ENCODE measurements at places on chromosomes 6 and 20. TPM values are rescaled to one million over a fixed set of nuclear protein-coding genes. Genes with fewer than 3 reads are reported as not detected.

MRPS26 gene
- 49.6 TPM for total RNA-seq

FRK gene
- total RNA-seq: 11.5 TPM

CST4 gene
- total RNA-seq: not detected

CD93 gene
- 53.7 TPM for total RNA-seq

ISM1 gene
- total RNA-seq: 8.4 TPM

EEF1A2 gene
- total RNA-seq: 20.2 TPM

C6orf89 gene
- total RNA-seq: 71.4 TPM

BPIFB6 gene
- not detected for total RNA-seq

ELMO2 gene
- 60.4 TPM for total RNA-seq

TRIM40 gene
- total RNA-seq: not detected

HLA-DPB1 gene
- 82.5 TPM for total RNA-seq

PLEKHG1 gene
- 78.9 TPM for total RNA-seq

MDC1 gene
- total RNA-seq: 41.1 TPM

HTR1E gene
- not detected for total RNA-seq

SNAP25 gene
- total RNA-seq: 16.3 TPM

PERP gene
- total RNA-seq: 95.5 TPM

SCUBE3 gene
- total RNA-seq: 10.0 TPM

Measured in ureter (tissue), 1 donor.